Prostate gland (tissue), 2 donors: ENCODE measurements at places on chromosomes 5 and 9. TPM values are rescaled to one million over a fixed set of nuclear protein-coding genes. Genes with fewer than 3 reads are reported as not detected.
A peak's percentile ranks its signal among the peaks of the same experiment; 100 is the strongest.

GRCh38 chr9:37410969-37411785, 11.3 kb upstream of the GRHPR start:
- no peaks in the 10 kb centered on the region for H3K4me1 ChIP-seq
- no peaks in the 10 kb centered on the region for H3K36me3 ChIP-seq
- H3K4me3 ChIP-seq = no peak overlapping the region
- no peaks in the 10 kb centered on the region for H3K27me3 ChIP-seq
- no peak for DNase-seq

DNA sequence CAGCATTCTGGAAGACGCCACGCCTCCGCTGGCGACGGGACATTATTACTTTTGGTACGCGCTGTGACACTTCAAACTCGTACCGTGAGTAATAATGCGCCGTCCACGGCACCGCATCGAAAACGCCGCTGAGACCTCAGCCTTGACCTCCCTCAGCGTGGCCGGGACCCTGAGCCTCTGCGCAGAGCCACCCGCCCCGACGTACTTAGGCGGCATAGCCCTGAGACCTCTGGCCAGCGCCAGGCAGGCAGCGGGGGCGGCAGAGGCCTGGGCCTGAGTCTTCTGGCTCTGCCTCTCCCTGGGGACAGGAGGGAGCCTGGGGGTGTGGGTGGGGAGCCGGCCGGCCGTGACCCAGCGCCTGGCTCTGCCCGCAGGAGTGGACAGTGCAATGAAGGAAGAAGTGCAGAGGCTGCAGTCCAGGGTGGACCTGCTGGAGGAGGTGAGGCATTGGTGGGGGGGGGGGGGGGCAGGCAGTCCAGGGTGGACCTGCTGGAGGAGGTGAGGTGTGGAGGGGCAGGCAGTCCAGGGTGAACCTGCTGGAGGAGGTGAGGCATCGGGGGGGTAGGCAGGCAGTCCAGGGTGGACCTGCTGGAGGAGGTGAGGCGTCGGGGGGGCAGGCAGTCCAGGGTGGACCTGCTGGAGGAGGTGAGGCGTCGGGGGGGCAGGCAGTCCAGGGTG, 8.0 kb downstream of the EGFL7 start:
- H3K4me3 ChIP-seq = no peak overlapping the region
- H3K36me3 ChIP-seq = no peaks in the 10 kb centered on the region
- H3K27ac ChIP-seq = no peak overlapping the region
- H3K4me1 ChIP-seq = no peaks in the 10 kb centered on the region

Gene PCDHB12
- total RNA-seq = 4.3 TPM

Gene NPR2
- 33.2 TPM for total RNA-seq

DNA sequence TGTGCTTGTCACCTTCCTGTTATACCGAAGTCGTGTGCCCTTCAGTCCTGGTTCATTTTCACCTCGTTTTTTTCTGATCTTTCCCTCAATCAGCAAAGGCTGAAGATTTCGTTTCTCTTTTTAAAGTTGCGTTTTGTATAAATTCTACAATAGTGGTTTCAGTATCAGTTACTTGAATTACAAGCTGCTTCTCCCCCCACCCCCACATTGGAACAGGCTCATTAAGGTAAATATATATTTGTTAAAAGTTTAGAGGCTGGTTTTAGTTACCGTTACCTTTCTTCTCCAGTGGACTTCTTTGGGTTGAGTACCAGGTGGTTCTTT, 881 bp downstream of the SUB1 start:
- DNase-seq = no peak
- peak overlapping the region; percentile 100 for H3K27ac ChIP-seq
- peak overlapping the region; percentile 100 for H3K4me3 ChIP-seq
- H3K36me3 ChIP-seq = no peaks in the 10 kb centered on the region
- H3K27me3 ChIP-seq = no peaks in the 10 kb centered on the region

GRCh38 chr9:92649007-92649406, 20.9 kb downstream of the IPPK start:
- H3K27ac ChIP-seq = no peak overlapping the region
- no peak for DNase-seq
- no peak overlapping the region for H3K4me3 ChIP-seq
- H3K27me3 ChIP-seq = no peaks in the 10 kb centered on the region
